ENCODE measurements at places on chromosomes 7 and 10. TPM values are rescaled to one million over a fixed set of nuclear protein-coding genes. Genes with fewer than 3 reads are reported as not detected.
A peak's percentile ranks its signal among the peaks of the same experiment; 100 is the strongest.

CLEC2L gene
- not detected for total RNA-seq

ANXA8L1 gene
- total RNA-seq, result not detected

RBM20 gene
- total RNA-seq, result 0.80 TPM

NKX1-2 gene
- 0.07 TPM for total RNA-seq

PCLO gene
- 6.9 TPM for total RNA-seq

DNA sequence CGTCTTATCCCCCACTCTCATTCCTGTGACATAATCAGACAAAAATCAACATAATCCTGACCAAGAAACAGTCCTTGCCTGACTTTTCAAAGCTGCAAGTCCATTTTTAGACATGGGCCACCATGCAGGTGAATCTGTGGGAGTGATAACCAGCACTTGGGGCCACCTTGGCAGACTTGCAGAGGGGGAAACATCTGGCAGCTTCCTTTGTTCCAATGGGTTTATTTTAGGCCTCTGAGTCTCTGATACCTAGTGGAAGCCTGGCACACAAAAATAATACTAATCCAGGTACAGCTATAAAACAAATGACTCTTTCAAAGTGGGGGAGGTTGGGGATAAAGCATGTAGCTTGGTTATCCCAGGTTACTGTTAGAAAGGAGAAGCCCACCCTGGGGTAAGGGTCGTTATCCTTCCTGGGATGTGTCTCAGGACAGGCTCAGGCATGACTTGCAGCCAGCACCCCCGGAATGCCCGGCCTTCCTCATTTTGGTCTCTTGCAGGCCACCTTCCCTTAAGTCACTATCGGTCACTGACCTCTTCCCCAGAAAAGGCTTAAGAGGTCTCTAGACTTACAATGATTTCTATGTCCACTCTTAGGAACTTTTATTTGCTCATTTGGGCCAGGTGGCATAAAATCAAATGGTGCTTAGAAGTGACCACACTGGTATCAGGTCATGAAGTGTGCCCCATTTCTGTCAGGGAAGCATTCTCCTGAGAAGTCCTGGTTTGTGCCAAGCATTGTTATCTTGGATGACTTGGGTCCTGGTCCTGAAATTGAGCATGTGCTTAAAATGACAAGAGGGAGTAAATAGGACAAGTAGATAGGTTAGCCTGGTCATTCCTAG is 37.6 kb downstream of the EEPD1 start:
- H3K4me3 ChIP-seq, result no peak overlapping the region
- no peak for DNase-seq
- no peaks in the 10 kb centered on the region for H3K4me1 ChIP-seq
- H3K27ac ChIP-seq, result no peak overlapping the region

DNA sequence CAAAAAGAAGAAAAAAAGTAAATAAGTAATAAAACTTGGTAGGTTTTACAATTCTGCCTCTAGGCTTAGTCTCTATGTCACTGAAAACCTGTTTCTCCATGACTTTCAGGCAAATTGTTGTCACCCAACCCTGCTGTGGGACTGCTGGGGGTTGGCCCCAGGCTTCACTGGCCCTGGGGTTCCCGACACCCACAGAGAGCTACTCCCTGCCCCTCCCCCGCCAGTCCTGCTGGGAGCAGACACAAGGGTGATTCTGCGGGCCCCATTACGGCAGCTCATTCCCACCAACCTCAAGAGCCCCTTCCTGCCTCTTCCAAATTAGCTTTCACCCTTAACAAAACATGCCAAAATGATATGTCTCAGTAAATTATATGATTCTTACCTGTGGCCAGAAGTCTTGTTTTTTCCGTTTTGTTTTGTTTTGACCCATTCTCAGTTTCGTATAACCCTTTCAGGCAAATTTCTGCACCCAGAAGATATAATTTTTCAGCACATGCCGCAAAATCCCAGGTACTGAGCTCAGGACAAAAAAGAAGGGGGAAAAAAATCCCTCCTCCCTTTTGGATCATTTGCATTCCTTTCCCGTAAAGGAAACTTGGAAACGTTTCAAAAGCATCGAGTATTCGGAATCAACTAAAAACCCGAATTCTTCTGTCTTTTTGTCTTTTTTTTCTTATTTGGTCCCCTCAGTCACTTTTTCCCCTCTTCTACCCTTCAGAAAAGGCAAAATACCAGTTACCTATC is 27.8 kb downstream of the CHST15 start:
- H3K36me3 ChIP-seq, result no peaks in the 10 kb centered on the region
- peak overlapping the region; percentile 0 for H3K27ac ChIP-seq
- DNase-seq, result no peak
- no peaks in the 10 kb centered on the region for H3K27me3 ChIP-seq
- H3K4me1 ChIP-seq, result peaks cover 3% of the 10 kb centered on the region
- H3K4me3 ChIP-seq, result no peak overlapping the region

- H3K36me3 ChIP-seq, result no peaks in the 10 kb centered on the region
- no peak for DNase-seq
- no peak overlapping the region for H3K4me3 ChIP-seq
- no peak overlapping the region for H3K27ac ChIP-seq
- H3K4me1 ChIP-seq, result no peaks in the 10 kb centered on the region
These were observed 257.3 kb downstream of the TRIL start for GRCh38 chr7:28700790-28701203.

GRCh38 chr7:99990460-99990852 is 14.6 kb upstream of the AZGP1 start:
- H3K36me3 ChIP-seq, result no peaks in the 10 kb centered on the region
- H3K4me3 ChIP-seq, result no peak overlapping the region
- DNase-seq, result no peak
- H3K27me3 ChIP-seq, result no peaks in the 10 kb centered on the region
- H3K4me1 ChIP-seq, result no peaks in the 10 kb centered on the region

- H3K27ac ChIP-seq, result no peak overlapping the region
- H3K27me3 ChIP-seq, result no peaks in the 10 kb centered on the region
- no peak overlapping the region for H3K4me3 ChIP-seq
- H3K36me3 ChIP-seq, result no peaks in the 10 kb centered on the region
- no peaks in the 10 kb centered on the region for H3K4me1 ChIP-seq
These were observed 247.1 kb downstream of the KCNMA1 start for GRCh38 chr10:77390481-77390891.

GRCh38 chr7:7902845-7903244 is 65.8 kb upstream of the GLCCI1 start:
- H3K27me3 ChIP-seq, result no peaks in the 10 kb centered on the region
- DNase-seq, result no peak
- no peaks in the 10 kb centered on the region for H3K36me3 ChIP-seq
- no peak overlapping the region for H3K27ac ChIP-seq
- no peak overlapping the region for H3K4me3 ChIP-seq

DNA sequence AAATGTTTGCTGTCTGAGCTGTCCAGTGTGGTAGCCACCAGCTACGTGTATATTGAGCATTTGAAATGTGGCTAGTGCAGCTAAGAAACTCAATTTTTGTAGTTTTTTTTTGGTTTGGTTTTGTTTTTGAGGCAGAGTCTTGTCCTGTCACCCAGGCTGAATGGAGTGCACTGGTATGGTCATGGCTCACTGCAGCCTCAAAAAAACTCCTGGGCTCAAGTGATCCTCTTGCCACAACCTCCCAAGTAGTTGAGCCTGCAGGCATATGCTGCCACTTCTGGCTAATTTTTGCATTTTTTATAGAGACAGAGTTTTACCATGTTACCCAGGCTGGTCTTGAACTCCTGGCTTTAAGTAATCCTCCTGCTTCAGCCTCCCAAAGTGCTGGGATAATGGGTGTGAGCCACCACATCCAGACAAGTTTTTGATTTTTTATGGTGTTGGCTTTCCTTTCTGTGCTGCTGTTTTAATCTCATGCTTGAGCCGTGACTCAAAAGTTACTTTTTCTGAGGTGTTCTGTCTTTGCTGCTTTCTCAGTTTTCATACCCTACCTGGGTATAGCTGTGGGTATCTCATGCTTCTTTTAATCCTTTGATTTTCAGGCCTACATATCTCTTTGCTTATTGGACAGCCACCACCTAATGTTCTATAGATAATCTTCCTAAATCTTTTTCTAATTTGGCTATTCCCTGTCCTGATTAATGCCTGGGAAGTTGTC is 16.0 kb downstream of the WAC start:
- no peak overlapping the region for H3K4me3 ChIP-seq
- DNase-seq, result no peak
- H3K4me1 ChIP-seq, result peaks cover 5% of the 10 kb centered on the region
- no peaks in the 10 kb centered on the region for H3K36me3 ChIP-seq
- no peaks in the 10 kb centered on the region for H3K27me3 ChIP-seq
- no peak overlapping the region for H3K27ac ChIP-seq

GRCh38 chr10:22479419-22479818 is 134.1 kb downstream of the SPAG6 start:
- H3K36me3 ChIP-seq, result no peaks in the 10 kb centered on the region
- H3K27ac ChIP-seq, result no peak overlapping the region
- H3K4me3 ChIP-seq, result no peak overlapping the region
- DNase-seq, result no peak

- no peak overlapping the region for H3K4me3 ChIP-seq
- H3K36me3 ChIP-seq, result peaks cover 23% of the 10 kb centered on the region
- H3K27me3 ChIP-seq, result no peaks in the 10 kb centered on the region
- H3K4me1 ChIP-seq, result no peaks in the 10 kb centered on the region
- no peak for DNase-seq
- H3K27ac ChIP-seq, result no peak overlapping the region
These were observed 39.6 kb downstream of the PFKP start for GRCh38 chr10:3106928-3107425.

- DNase-seq, result no peak
- peaks cover 4% of the 10 kb centered on the region for H3K4me1 ChIP-seq
- no peak overlapping the region for H3K4me3 ChIP-seq
- no peak overlapping the region for H3K27ac ChIP-seq
- H3K36me3 ChIP-seq, result no peaks in the 10 kb centered on the region
- H3K27me3 ChIP-seq, result peaks cover 76% of the 10 kb centered on the region
These were observed 13.8 kb downstream of the EN2 start for GRCh38 chr7:155471718-155472117.

GRCh38 chr10:110498982-110499795 is 1.5 kb downstream of the DUSP5 start:
- peak; percentile 53 for DNase-seq
- peaks cover 7% of the 10 kb centered on the region for H3K4me1 ChIP-seq
- H3K4me3 ChIP-seq, result peak overlapping the region; percentile 44
- H3K27ac ChIP-seq, result peak overlapping the region; percentile 77
- no peaks in the 10 kb centered on the region for H3K36me3 ChIP-seq

DNA sequence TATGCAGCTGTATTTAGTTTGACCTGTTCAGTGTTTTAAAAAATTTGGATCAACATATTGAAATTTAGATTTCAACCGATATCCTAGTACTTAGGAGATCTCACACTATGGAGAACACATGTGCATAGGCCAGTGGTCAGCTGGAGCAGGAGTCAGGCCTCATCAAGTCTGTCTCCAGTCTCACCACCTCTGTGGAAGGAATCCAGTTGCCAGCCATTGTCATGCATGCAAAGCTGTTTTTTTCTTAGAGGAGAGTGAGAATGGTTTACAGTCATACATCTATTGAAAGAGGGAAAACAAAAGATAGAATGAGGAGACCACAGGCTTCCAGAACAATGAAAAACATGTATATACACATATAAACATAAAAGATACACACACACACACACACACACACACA is 7.6 kb upstream of the CLEC5A start:
- H3K4me3 ChIP-seq, result no peak overlapping the region
- no peaks in the 10 kb centered on the region for H3K4me1 ChIP-seq
- no peaks in the 10 kb centered on the region for H3K27me3 ChIP-seq
- H3K27ac ChIP-seq, result no peak overlapping the region
- no peaks in the 10 kb centered on the region for H3K36me3 ChIP-seq
- DNase-seq, result no peak

GRCh38 chr10:91511549-91512330 is 101.6 kb downstream of the HECTD2 start:
- no peak overlapping the region for H3K27ac ChIP-seq
- H3K36me3 ChIP-seq, result no peaks in the 10 kb centered on the region
- DNase-seq, result no peak
- no peak overlapping the region for H3K4me3 ChIP-seq

Measured in colonic mucosa (tissue), 4 donors.